NCI-H82 (cell line): ENCODE measurements at places on chromosomes 12 and 14.

- no peak for DNase-seq
Measured at GRCh38 chr14:76113691-76114090, 38.0 kb upstream of the GPATCH2L start.

GRCh38 chr12:108852674-108853309, 4.6 kb downstream of the SSH1 start:
- DNase-seq: no peak

GRCh38 chr12:79615596-79616560, 74.9 kb downstream of the PAWR start:
- no peak for DNase-seq

- DNase-seq: no peak
Measured at GRCh38 chr14:61391119-61391518, 69.7 kb downstream of the PRKCH start.

GRCh38 chr14:88075269-88075981, 70.5 kb downstream of the GPR65 start:
- no peak for DNase-seq

DNA sequence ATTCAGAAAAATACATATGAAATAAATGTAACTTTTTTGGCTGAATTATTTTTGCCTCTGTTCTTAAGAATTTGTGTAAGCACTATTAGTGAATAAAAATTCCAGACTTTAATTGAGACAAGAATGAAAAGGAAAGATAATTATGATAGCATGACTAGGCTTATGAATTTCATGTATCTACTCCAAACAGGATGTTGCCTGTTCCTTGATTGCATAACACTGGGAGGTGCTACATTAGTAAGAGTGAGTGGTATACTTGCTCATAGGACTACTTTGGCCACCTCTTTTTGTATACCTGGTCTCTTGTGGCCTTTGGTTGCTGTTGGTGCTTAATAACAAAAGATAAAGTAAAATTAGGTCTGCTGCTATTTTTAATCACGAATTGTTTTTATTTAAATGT, 112.8 kb downstream of the NAV3 start:
- DNase-seq: no peak

- DNase-seq: peak; percentile 49
Measured at GRCh38 chr12:110743571-110744093, 941 bp upstream of the PPP1CC start.

DNA sequence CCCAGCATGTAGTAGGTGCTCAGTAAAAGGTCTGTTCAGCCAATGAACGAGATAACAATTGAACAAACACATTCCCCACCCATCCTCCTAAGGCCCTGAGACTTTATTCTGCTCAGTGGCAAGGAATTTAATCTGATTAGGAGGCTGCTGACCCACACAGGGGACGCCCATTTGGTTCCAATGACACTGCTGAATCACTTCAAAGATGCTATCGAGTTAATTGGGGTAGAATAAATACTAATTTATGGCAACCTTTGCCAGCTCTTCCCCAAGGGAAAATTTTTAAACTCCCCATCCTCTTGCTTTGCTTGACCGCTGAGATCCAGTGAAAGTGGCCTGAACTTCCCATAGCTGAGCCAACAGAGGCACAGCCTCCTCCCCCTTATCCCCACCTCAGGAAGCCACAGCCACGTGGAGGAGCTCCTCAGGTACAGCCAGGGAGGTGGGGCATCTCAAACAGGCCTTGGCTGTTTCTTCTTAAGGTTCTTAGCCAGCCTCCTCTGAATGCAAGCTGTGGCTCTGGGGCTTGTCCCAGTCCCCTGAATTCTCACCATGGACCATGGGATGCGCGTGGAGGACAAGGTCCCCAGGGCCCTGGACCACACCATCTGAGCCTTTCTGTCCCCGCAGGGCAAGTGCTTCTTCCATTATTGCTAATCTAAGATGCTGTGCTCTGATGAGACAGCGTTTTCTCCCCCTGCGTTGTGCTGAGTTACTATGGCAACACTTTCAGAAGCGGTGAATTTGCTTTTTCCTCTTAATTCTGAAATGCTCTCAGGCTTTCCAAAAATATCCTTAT, 26.7 kb downstream of the C14orf132 start:
- peak; percentile 19 for DNase-seq

DNA sequence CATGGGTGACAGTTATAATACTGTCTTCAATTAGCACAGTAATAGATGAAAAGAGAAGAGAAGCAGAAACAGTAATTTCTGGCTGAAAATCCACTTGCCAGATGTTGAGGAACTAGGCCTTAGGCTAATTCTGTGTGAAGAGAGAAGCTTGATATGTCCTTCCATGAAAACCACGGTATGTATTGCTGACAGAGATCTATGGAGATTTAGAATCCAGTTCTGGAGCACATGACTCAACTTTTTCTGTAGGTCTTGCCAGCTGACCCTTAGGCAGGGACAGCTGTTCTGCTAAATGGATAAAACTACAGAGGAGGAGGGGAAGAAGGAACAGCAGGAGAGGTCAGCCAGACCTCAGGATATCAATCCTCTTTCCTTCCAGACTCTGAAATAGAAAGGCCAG, 211.5 kb downstream of the PRKD1 start:
- peak; percentile 12 for DNase-seq

- peak; percentile 27 for DNase-seq
Measured at GRCh38 chr14:46369391-46369790, 282.2 kb downstream of the RPL10L start.

- peak; percentile 11 for DNase-seq
Measured at GRCh38 chr12:94941440-94941862, 62.0 kb downstream of the NDUFA12 start.

- no peak for DNase-seq
Measured at GRCh38 chr14:92724516-92725340, 23.7 kb downstream of the LGMN start.

DNA sequence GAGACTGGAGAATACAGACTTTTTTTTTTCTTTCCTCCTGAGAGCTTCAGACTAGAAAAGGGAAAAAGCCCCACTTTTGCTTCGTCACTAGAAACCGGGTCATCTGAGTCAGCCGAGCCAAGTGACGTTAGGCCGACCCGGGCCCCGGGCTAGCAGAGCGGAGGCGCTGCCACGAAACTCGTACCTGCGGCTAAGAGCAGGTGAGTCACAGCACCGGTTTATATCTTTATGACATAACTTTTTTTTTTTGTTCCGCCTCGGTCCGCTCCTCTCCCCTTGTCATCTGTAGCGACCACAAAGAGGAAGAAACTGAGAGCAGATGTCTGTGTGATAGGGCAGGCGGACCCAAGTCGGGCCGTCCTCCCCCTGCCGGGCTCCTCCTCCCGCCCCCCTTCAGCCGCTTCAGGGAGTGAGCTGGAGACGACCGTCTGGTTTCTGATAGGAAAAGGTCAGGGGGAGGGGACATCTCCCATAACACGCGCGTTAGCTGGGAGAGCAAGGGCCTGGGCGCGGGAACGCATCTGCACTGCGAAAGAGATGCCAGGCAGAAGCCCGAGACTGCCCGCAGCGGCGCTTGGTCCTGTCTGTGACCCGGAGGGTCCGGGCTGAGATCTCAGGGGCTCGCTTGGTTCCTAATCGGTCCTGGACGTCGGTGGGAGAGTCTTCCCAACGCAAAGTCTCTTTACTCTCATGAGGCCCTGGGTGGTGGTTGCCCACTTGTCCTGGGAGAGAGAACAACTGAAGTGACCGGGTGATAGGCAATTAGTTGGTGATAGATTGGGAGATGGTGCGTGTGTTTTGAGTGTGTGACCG, 586 bp downstream of the TTC6 start:
- peak; percentile 96 for DNase-seq

GRCh38 chr14:77221241-77221871, 39.8 kb downstream of the TMEM63C start:
- DNase-seq: no peak

GRCh38 chr12:32462908-32463307, 63.5 kb downstream of the FGD4 start:
- no peak for DNase-seq

DNA sequence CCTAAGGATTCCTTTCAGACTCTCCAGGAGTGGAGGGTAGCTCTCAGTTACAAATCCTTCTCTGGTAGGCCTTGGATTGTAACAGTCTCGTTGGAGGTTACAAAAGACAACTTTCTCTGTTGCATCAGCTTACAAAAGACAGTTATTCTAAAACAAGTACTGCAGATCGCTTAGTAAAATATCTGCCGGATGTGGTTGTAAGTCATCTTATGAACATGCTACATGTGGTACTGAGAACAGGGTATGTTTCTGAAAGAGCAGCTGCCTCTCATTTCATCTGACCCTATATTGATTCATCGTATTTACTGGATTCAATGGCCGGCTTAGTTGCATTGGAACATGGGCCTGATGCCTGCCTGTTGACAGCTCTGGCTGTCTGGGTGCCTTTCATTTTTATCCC, 157.4 kb downstream of the PTCSC3 start:
- no peak for DNase-seq

GRCh38 chr14:73802431-73803188, 49.0 kb upstream of the PTGR2 start:
- DNase-seq: peak; percentile 11

- DNase-seq: no peak
Measured at GRCh38 chr12:109611223-109611622, 37.6 kb downstream of the MVK start.

- no peak for DNase-seq
Measured at GRCh38 chr14:65070471-65070976, 31.8 kb downstream of the MAX start.

- no peak for DNase-seq
Measured at GRCh38 chr12:15597125-15597830, 191.9 kb downstream of the EPS8 start.

DNA sequence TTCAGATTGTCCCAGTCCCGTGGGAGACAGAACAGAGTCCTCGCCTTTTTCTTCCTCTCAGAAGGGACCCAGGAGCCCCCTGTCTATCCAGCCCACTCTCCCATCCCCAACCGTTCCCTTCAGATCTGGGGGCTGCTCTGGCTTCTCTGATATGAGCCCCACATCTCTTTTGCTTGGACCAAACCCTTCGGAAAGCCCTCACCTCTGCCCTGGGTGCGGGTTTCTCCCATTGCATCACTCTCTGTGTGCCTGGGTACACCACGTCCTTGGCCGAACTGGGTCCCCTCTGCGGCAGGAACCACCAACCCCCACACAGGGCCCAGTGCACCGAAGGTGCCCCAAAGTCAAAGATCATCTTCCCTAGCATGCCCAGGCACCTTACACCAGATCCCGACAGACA, 87.8 kb downstream of the DICER1 start:
- no peak for DNase-seq

GRCh38 chr12:65885312-65885711, 61.0 kb downstream of the HMGA2 start:
- no peak for DNase-seq

DNA sequence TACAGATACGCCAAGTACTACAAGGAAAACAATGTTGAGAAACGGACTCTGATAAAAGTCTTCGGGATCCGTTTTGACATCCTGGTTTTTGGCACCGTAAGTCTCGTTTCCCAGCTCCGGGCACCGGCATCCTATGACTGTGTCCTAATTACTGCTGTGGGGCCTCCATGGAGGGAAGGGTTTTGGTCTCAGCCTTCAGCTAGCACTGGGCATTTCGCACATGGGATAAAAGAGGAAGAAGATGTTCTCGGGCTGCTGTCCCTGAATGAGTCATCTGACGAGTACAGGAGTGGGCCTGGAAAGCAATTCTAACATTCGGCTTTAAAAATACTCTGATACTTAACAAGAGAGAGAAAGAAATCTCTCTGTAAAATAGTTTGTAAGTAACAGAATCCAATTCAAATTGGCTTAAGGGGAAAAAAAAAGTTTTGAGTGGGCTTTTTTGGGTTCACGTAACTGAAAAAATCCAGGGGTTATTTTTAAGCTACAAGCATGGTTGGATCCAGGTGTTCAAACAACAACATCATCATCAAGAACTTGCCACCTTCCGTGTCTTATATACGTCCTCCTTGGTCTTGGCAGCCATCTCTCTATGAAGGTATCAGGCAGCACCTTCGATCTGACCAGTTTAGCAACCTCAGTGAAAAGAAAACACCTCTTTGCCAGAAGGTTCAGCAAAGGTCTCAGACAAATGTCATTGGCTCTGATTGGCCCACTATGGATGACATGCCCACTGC, 34.4 kb upstream of the P2RX4 start:
- no peak for DNase-seq

DNA sequence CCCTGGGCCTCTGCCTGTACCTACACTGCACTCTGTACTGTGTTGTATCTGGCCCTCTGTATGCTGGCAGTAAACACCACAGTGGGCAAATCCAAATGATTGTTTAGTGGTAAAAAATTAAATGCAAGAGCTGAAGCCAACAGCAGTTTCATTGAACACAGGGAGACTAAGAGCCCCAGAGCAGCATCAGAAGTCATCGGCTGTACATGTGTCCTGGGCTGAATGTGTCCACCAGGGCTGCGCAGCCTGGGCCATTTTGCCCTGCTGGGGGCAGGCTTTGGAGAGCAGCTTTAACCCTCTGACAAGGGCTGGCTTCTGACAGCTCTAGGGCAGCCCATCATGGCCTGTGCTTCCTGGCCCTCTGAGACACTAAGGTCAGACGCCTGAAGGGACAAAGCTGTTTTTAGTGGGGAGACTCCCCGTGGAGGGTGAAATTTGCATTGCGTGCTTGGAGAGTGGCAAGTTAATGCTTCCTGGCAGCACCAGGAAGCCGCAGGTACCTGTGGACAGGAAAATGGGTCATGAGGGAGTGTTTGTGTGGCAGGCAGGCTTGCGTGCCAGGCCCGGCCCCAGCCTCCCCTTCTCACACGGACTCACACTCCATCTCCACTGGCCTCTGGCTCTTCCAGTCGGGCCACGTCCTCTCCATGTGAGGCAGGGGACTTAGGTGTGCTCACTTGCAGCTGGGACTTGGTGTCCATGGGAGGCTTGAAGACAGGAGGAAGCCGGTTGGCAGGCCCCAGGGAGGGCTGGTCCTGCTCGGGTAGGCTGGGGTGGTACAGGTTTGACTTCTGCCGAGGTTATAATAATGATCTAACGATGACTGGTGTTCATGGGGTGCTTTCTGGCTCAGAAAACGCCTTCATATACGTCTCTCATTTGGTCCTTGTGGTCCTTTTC, 150.1 kb downstream of the TSPAN9 start:
- no peak for DNase-seq

DNA sequence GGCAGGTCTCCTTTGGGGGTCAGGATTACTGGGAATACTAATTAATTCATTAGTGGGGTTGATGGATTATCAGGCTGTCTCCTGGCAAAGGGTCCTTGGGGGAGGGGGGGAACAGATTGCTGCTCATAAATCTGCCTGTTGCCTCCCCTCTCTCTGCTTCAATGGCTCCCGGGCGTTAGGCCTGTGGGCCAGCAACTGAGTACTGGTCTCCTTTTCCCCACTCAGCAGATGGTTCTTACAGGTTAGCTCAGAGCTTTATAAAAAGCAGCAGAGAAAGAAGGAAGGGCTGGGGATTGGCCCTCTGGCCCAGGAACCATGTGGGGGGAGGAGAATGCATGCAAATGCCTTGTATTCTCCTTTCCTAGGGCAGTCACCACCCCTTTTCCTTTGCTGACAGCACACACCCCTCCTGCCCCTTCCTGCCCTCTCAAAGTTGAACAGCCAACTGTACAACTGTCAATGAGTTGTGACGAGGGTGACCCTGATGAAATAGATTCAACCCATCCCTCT, 2.3 kb upstream of the NEUROD4 start:
- peak; percentile 99 for DNase-seq

GRCh38 chr12:68117661-68118060, 41.9 kb downstream of the IFNG start:
- DNase-seq: no peak

- DNase-seq: peak; percentile 28
Measured at GRCh38 chr12:95443459-95443858, 30.5 kb upstream of the METAP2 start.

GRCh38 chr12:117032593-117033381, 66.4 kb downstream of the TESC start:
- no peak for DNase-seq
